H4 (cell line): ENCODE measurements at places on chromosomes 13 and 19. TPM values are rescaled to one million over a fixed set of nuclear protein-coding genes. Genes with fewer than 3 reads are reported as not detected.

DNA sequence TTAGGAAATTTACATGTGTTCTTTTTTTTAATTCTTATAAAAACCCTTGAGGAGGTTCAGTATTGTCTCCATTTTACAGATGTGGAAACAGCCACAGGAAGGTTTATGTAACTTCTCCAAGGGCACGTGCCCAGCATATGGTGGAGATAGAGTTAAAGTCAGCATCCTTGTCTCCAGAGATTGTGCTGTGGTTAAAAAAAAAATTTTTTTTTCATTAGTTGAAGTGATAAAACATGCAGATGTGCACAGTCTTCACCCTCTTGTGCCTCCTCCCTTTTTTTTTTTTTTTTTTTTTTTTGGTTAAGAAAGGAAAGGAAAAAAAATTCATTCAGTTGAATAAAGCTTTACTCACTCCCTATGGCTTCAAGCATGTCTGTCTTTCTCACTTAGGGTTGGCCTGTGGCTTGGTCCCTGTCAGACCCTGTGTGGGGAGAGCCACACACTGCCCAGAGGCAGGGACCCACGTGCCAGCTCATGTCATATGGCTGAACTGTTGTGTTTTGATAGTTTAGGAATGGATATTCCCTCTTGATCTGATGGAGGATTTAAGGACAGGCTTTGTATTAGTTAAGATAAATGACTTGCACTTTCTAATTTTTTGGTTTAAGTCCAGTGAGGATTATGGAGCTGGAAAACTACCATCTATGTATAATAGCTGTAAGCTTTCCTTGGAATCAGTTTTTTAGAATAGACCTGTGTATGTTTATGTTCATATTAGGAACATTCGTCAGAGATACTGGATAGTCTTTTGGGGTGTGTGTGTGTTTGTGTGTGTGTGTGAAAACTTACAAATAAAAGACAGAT lies 19.3 kb downstream of the RNASEH2B start:
- no peak for DNase-seq

- no peak for DNase-seq
Observed at GRCh38 chr13:20716951-20717350, 13.5 kb downstream of the IL17D start.

DNA sequence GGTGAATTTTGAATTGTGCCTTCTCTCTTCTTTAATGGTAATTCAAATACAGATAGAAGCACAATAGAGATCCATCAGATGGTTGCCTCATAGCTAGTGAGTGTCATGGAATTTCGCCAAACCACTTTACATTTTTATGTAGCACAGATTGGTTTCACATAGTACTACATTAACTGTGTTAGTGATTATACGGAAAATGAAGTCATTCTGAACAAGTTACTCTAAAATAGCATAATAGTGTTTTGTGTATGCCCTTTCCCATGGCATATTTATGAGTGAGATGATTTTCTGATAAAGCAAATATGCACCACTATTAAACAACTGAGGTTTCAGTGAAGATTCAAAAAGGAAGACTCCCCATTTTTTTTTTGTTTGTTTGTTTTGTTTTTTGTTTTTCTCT lies 1623.5 kb downstream of the PCDH9 start:
- DNase-seq, result no peak

DNA sequence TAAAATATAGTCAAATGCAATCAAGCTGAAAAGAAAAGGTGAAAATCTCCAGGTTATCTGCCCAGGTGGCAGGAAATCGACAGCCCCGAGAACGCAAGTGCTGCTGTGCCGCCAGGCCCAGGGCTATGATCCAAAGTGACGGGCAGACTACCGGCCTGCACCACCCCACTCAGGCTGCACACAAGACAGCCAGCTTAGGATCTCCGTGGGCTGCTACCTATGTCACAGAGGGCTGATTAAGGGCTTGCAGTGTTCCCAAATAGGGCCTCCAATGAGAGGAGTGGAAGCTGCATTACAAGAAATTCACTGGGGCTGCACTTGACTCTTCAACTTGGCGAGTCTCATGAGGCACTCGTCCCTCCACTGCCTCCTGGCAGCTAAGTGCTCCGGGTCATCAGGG lies 121.8 kb downstream of the CRYL1 start:
- DNase-seq, result no peak

DNA sequence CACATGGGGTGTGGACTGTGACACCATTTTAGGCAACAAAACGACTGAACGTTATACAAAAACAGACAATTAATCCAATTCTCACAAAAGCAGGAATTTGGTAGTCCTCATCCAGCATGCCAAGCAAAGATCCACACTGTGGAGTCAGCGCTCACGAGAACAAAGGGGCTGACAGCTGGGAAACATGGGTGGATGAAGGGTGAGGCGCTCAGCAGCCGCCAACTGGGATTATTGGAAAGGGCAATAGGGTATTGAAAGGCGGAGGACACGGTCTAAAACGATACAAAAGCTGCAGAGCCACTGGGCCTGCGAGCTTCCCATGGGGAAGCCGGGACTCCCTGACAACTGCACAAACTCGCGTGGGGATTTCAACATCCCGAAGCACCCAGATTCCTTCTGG lies 4.7 kb upstream of the ZNF813 start:
- DNase-seq, result no peak

DNA sequence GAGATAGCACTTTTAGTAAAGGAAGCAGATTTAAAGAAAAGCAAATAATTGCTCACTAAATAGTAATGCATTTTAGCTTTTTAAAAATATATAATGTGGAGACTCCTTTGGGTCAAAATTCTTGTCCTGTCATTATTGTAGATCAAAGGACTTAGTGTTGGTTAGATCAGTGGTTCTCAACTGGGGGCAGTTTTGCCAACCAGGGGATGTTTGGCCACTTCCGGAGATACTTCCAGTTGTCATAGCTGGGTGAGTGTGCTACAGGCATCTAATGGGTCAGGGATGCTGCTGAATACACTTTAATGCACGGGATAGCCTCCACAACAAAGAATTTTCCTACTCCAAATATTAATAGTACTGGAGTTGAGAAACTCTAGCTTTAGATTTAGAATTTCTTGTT lies 126.8 kb downstream of the LMO7 start:
- no peak for DNase-seq

IZUMO2 gene
- total RNA-seq, result not detected in 2 replicates
